ENCODE measurements at places on chromosomes 11 and 22.

- no peak for ATAC-seq
These were observed 813.5 kb downstream of the FAM181B start for GRCh38 chr11:81920205-81920604.

DNA sequence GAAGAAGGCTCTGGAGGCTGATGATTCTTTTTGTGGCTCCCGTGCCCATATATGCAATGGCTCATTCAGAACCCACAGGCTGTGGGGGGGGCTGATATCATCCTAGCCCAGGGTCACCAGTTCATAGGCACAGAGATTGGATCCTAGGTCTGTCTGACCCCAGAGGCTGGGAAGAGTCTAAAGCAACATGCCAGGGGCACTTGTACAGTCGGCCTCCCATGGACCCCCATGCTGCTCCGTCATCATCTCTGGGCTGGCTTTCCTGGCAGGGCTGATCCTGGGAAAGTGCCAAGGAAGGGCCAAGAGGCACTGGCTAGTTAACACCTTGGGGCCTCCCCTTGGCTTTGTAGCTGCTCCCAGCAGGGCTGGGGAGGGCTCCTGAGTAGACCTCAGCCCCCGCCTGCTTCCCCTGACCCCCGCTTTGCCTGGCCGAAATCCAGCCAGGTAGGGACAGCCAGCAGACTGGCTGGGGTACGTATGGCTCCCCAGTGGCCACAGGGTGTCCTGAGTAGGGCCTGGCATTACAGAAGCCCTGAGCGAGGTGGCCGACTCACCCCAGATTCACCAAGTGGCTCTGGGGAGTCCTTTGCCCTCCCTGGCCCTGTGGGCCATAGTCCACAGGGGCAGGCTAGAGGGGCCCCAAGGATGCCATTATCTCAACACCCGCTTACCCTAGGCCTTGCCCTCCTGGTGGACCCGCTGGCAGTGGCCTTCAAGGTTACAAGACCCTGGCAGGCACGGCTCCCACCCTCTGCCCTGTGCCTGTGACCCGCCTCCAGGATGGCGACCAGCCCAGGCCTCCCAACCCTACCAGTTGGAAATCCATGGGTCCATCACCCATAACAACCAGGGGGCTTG, 22.5 kb downstream of the FADS3 start:
- ATAC-seq: no peak

GRCh38 chr11:69510471-69511357, 29.3 kb downstream of the LINC01488 start:
- ATAC-seq: no peak

DNA sequence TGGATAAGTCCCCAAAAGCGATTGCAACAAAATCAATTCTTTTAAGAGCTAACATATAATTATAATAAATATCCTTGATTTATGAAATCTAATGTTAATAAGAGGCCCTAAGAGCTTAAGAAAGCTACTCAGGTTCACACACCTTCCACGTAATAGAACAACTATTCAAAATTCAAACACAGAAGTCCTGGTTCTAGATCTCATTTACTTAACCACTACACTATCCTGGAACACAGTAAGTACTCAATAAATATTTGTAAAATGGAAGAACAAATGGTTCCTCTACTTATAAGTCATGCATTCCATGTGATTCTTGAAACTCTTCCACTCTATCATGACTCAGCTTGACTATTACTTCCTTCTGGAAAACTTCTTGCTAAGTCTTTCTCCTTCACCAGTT, 268.2 kb downstream of the FAM181B start:
- ATAC-seq: no peak

DNA sequence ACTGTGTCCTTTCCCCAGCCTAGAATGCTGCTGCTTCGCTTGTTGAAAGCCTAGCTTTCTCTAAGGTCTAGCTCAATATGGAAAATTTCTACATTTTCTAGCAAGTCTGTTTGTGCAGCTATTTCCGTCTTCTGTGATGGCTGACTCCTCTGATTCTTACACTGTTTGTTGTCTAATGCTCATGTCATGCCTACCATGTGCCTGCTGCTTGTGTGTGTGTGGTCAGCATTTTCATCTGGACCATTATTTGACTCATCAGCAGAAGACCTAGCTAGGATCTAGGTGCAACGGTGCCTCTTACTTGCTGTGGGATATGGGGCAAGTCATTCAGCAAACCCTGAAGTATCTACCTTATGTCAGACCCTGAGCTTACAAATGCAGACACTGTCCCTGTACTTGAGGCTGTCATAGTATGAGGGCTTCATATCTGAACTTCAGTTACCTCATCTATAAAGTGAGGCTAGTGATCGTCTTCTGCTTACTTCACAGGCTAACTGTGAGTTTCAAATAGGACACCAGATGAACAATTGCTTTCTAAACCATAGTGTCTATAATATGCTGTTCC, 86.5 kb upstream of the MYO18B start:
- ATAC-seq: no peak

DNA sequence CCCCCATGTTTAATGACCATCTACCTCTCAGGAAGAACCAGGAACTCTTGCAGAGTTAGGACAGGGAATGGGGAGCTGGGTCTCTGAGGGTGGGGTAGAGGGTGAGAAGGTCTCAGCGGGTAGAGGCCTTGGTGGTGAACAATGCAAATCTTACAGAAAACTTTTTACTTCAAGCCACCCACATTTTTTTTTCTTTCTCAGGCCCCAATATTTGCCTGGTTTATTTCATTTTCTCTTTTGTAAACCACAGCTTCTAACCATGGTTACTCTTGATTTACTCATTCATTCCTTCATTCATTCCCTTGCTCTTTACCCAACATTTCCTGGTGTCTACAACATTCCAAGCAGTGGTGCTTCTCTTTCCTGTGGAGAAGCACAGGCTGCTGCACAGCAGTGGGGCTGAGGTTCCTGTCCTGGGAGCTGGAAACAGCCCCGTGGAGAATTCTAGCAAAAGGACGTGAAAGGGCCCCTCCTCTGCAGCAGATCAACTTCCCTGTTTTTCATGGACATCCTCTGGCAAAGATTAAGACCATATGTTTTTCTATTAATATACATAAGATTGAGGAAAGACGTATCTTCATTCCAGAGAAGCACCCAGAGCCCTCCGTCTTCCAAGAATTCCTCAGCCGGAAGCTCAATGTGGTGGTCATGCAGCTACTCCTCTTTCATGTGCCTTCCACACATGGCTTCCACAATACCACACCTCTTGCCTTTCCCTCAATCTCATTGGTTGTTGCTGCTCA, 224.4 kb upstream of the SESN3 start:
- no peak for ATAC-seq

DNA sequence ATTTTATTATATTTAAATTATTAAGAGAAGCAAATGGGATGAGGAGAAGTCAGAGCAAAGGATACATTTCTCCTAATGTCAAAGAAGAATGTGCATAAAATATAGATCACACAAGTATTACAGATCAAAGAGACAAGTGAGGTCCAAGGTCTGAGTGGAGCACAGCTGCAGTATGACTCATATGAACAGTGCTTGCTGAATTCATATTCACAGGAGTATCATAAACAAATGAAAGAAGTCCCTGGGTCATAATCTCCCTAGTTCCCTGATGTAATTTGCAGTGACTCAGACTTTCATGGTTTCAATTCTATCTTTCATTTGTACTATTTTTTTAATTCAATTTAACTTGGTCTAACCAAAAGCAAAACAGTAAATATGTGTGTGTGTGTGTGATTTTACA, 499.0 kb upstream of the CCDC179 start:
- ATAC-seq: no peak

DNA sequence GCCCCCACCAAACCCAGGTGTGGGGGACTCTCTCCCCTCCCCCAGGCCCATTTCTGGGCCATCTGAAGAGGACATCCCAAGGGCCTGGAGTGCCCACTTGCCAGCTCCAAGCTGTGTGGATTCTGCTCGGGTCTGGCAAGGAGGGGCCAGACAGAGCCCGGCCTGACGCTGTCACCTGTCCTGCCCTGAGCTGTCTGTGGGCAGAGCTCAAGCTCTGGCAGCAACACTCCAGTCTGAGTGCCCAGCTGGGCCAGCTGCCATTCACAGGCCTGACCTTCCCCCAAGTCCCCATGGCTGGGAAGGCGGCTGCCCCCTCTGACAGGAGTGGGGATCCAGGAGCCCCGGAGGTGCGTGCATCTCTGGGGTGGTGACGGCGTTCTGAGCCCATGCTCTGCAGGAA, 6.2 kb upstream of the PIM3 start:
- no peak for ATAC-seq

DNA sequence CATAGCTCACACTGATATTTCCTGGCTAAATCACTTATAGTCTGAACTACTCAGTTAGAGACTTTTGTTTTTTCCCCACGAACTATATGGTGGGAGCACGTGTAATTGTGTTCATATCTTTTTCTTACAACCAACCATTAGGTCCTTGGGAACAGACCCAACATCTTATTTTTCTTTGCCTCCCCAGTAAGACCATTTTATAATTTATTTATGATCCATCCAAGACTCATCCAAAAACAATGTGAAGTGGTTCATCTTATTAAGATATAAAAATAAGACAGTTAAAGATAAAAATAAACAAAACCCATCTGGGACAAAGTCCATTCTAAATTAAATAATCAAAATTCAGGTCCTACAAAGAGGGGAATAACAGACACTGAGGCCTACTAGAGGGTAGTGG, 90.8 kb downstream of the FAM168A start:
- no peak for ATAC-seq

DNA sequence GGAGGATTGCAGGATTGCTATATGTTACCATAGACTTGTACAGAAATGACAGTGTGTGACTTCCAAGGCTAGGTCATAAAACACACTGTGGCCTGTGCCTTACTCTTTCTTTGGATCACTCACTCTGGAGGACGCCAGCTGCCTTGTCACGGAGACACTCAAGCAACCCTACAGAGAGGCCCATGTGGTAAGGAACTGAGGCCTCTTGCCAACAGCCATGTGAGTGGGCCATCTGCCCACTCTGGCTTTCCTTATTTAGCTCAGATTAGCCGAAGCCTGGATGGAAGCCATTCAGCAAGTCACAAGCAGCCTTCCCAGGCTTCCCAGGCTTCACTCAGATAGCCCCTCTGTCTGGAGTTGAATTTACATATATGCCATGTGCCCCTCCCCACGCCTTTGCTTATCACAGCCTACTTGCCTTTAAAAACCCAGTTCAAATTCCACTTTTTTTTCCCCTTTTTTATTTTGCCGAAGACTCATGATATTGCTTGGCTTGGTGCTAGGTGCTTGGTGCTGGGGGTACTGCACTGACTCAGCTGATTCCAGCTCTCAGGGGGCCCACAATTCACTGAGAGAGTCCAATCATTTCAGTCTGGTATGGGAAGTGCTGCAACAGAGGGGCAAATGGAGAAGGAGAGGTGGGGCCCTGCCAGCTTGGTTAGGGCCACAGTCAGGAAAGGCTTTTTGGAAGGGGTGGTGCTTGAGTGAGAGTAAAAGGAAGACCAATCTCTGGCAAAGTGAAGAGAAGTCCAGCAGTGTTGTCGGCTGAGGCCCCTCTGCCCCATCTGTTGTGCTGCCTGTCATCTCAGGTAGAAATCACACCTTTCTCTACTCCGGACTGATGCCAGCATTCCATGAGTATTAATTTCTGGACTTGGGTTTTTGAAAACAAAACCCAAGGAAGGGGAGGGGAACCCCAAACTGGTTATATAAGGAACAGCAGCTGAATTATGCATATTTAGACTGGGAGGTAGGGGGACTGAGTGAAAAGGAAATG, 14.5 kb upstream of the P4HA3 start:
- peak; percentile 72 for ATAC-seq

GRCh38 chr11:104152941-104153505, 10.9 kb downstream of the PDGFD start:
- no peak for ATAC-seq

DNA sequence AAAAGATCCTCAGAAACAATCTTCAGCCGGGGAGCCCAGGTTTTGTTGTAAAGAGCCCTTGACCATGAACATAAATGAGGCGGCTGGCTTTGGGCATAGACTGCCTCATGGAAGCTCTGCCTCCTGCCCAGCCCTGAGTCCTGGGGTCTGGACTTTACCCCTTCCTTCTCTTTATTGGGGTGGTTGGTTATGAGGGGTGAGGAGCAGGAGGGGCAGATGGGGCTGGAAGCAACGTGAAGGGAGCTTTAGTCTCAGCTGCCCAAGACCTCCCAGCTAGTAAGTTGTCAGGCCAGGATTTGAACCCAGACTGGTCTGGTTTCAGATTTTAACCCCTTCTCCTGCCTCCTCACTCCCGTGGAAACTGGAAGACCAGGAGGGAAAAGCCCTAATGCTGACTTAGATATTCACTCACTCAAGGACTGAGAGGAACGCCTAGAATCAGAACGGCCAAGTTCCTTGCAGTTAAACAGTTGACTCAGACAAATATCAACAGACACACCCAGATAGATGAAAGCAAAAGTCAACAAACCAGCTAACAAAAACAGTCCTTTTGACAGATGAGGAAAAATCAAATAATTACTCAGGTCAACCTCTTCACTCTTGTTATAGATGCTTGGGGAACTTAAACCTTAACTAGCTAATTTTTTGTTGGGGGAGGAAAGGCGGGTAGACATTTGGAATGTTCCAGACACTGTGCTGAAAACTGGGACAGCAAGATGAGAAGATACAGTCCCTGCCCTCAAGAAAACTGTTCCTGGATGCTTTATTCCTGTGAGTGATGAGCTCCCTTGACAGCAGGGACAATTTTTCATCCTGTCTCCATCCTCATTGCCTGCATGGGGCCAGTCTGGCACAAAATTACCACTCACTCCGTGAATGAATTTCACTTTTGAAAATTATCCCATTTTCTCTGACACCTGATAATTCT, 20.8 kb upstream of the ARRB1 start:
- ATAC-seq: peak; percentile 68

- no peak for ATAC-seq
These were observed 18.8 kb downstream of the MICAL2 start for GRCh38 chr11:12129227-12129626.

DNA sequence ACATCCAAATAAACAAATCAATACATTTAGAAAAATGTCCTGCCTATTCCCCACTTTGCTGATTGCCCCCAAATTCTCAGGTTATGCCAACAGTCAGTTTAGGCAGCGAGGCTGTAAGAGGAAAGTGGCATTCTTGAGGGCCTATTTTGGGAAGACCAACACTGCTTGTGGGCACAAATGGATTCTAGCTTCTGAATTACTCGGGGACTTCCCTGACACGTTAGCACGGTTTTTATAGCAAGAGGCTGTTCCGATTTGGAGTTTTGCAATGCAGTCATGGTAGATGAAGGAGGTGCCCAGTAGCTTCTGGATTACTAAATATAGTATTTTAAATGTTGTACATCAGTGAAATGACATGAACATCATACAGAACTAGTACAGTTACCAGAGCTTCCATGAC, 13.1 kb downstream of the RCN1 start:
- no peak for ATAC-seq

- ATAC-seq: no peak
These were observed 15.2 kb downstream of the GLB1L2 start for GRCh38 chr11:134346976-134347350.

DNA sequence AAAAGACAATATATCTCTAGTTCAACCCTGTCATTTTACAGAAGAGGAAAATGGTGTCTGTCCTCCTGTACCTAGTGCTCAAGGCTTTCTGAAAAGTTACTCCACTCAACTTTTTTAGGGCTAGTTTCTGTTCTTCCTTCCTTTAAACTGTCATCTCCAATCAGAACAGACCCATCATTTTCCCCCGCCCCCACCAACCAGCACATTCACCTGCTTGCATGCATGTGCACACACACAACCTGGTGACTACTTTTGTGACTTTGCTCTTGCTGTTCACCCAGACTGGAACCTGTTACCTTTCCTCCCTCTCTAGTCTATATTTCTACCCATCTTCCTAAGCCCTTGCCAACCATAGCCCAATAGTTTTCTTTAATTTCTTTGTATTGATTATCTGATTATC, 5.6 kb downstream of the FBXO7 start:
- ATAC-seq: no peak

Measured in gastroesophageal sphincter (tissue), 4 donors.